ENCODE measurements at places on chromosomes 13 and 19. TPM values are rescaled to one million over a fixed set of nuclear protein-coding genes. Genes with fewer than 3 reads are reported as not detected.

The OR7C1 gene
- not detected for total RNA-seq

The OLFM2 gene
- 2.7 TPM for total RNA-seq

The IL12RB1 gene
- total RNA-seq: 26.9 TPM

The PODNL1 gene
- not detected for total RNA-seq

The SOHLH2 gene
- not detected for total RNA-seq

The SOX21 gene
- total RNA-seq: not detected

The SCGB2B2 gene
- total RNA-seq: 0.40 TPM

- H3K4me3 ChIP-seq: no peak overlapping the region
- H3K4me1 ChIP-seq: no peaks in the 10 kb centered on the region
- no peaks in the 10 kb centered on the region for H3K36me3 ChIP-seq
- peaks cover 23% of the 10 kb centered on the region for H3K27me3 ChIP-seq
- DNase-seq: no peak
Observed at GRCh38 chr13:99926014-99926731, 45.4 kb downstream of the ZIC5 start.

- no peak for DNase-seq
- H3K27me3 ChIP-seq: no peaks in the 10 kb centered on the region
- H3K27ac ChIP-seq: no peak overlapping the region
- H3K36me3 ChIP-seq: no peaks in the 10 kb centered on the region
Observed at GRCh38 chr13:32048816-32049215, 17.2 kb downstream of the FRY start.

DNA sequence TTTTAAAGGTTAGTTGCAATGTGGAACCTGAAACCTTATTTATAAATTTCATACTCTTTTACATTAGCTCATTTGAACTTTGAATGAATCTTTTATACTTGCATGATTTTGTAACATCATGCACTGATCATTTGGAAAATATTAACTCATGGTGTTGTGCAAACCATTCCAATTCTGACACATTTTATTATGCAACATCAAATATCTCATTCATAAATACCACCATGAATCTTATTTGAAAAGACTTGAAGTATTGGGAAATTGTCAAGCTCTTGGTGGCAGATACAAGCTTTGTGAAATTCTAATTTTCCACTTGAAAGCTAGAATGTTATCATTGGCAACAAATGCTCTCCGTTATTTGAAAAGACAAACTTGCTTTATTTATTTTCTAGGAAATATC is 379.9 kb upstream of the PCDH20 start:
- H3K27me3 ChIP-seq: no peaks in the 10 kb centered on the region
- no peak for DNase-seq
- H3K4me1 ChIP-seq: no peaks in the 10 kb centered on the region
- H3K36me3 ChIP-seq: no peaks in the 10 kb centered on the region

- no peak overlapping the region for H3K4me3 ChIP-seq
- no peaks in the 10 kb centered on the region for H3K4me1 ChIP-seq
- peaks cover 22% of the 10 kb centered on the region for H3K36me3 ChIP-seq
Observed at GRCh38 chr19:18865973-18866799, 29.8 kb downstream of the CERS1 start.

- DNase-seq: no peak
- no peak overlapping the region for H3K27ac ChIP-seq
- no peaks in the 10 kb centered on the region for H3K27me3 ChIP-seq
- H3K36me3 ChIP-seq: no peaks in the 10 kb centered on the region
- H3K4me3 ChIP-seq: no peak overlapping the region
- H3K4me1 ChIP-seq: no peaks in the 10 kb centered on the region
Observed at GRCh38 chr19:28737021-28737895, 475.7 kb downstream of the UQCRFS1 start.

DNA sequence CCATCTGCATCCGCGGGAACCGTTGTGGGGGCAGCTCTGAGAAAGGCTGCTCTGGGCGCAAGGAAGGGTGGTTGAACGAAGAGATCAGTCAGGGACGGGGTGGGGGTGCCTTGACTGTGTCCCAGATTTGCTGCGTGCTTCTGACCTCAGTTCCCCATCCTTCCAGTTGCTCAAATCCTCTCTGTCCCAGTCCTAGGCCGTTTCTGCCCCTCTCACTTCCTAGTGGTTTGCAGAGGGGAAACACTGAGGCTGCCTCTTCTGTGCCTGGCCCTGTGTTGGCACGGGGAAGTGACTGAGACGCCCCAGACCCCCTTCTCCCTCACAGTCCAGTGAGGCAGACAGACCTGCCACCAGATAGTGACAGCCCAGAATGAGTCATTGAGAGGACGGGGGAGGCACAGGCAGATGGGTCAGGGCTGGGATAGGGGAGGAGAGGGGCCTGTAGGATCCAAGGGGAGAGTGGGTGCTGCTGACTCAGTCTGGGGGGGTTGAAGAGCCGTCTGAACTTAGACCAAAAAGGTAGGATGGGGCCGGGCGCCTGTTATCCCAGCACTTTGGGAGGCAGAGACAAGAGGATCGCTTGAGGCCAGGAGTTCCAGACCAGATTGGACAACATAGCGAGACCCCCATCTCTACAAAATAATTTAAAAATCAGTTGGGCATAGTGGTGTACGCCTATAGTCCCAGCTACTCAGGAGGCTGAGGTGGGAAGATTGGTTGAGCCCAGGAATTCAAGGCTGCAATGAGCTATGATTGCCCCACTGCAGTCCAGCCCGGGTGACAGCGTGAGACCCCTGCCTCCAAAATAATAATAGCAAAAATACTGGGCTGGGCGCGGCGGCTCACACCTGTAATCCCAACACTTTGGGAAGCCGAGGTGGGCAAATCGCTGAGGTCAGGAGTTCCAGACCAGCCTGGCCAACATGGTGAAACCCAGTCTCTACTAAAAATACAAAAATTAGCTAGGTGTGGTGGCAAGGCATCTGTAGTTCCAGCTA is 26.5 kb downstream of the NUMBL start:
- H3K27me3 ChIP-seq: peaks cover 3% of the 10 kb centered on the region
- peak overlapping the region; percentile 79 for H3K4me3 ChIP-seq
- H3K27ac ChIP-seq: peak overlapping the region; percentile 48
- H3K4me1 ChIP-seq: peaks cover 16% of the 10 kb centered on the region

- H3K4me1 ChIP-seq: peaks cover 2% of the 10 kb centered on the region
- peaks cover 23% of the 10 kb centered on the region for H3K36me3 ChIP-seq
- H3K4me3 ChIP-seq: no peak overlapping the region
- DNase-seq: no peak
- H3K27me3 ChIP-seq: no peaks in the 10 kb centered on the region
Observed at GRCh38 chr13:52034616-52035226, 10.2 kb downstream of the UTP14C start.

DNA sequence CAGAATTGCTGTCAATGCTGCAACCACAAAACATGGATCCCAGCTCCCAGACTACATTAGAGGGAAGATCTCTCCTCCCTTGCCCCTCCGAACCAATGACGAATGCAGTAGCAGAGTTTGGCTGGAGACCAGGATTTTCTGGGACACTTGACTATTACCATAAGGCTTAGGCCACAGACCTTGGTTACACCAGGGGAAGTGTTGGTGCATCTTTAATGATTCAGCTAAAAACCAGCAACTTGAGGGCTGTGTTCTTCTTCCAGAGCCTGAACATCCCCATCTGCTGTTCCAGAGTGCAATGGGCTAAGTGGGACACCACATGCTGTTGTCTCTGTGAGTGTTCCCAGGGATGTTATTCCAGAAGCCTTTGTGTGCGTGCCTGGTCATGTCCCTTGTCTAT is 528.2 kb downstream of the LMO7 start:
- no peaks in the 10 kb centered on the region for H3K27me3 ChIP-seq
- no peak for DNase-seq
- H3K27ac ChIP-seq: no peak overlapping the region
- no peaks in the 10 kb centered on the region for H3K36me3 ChIP-seq
